ENCODE measurements at places on chromosomes 13 and 19.
A peak's percentile ranks its signal among the peaks of the same experiment; 100 is the strongest.

GRCh38 chr19:16062789-16063188 is 13.5 kb upstream of the TPM4 start:
- peak; percentile 34 for DNase-seq

- DNase-seq: no peak
Measured at GRCh38 chr13:94667190-94667589, 45.2 kb downstream of the SOX21 start.

- DNase-seq: peak; percentile 61
Measured at GRCh38 chr19:41144403-41144802, 30.2 kb downstream of the CYP2F1 start.

DNA sequence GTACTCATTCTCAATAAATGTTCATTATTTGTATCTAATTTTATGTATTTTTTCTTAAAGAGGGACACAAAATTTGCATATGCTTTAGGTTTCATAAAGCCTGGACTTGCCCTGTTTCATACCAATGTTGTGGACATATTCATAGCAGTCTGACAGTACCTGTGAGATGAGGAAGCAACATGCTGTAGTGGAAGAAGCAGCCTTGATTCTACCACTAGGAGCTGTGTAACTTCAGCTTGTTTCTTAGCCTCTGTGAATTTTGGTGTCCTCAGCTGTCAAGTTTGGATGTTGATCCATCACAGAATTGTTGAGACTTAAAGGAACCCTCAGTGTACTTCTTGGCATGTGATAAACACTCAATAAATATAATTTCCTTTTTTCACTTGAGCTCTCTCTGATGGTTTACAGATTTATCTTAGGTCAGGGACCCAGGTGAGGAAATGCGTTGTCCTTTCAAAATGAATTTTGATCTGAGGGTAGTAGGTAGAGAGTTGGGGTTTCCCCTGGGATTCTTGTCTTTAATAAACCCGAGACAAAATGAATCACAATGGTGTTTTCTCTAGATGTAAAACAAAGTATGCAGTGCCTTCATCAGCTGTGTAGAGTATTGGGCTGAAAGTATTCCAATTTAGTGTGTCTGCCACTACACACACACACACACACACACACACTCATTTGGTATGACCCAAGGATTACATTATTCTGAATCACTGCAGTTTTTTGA is 152.1 kb downstream of the KCNRG start:
- DNase-seq: peak; percentile 10

Measured in AML-193 (cell line).